ENCODE measurements at places on chromosomes 5 and 9.

DNA sequence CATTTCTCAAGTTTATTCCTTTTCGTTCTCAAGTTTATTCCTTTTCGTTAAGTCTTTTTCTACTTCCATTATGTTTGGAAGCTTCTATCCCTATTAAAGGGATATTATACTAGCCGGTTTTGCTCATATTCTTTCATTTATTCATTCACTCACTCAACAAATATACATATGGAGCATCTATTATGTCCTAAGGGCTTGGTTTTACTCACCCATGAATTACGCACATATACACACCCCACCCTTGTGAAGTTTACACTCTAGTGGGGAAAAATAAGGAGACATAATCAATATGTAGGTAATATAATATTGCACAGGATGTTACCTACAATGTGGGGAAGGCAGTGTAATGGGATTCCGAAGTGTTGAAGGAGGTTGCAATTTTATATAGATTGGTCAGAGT lies 90.5 kb downstream of the ACTL7B start:
- DNase-seq = no peak

DNA sequence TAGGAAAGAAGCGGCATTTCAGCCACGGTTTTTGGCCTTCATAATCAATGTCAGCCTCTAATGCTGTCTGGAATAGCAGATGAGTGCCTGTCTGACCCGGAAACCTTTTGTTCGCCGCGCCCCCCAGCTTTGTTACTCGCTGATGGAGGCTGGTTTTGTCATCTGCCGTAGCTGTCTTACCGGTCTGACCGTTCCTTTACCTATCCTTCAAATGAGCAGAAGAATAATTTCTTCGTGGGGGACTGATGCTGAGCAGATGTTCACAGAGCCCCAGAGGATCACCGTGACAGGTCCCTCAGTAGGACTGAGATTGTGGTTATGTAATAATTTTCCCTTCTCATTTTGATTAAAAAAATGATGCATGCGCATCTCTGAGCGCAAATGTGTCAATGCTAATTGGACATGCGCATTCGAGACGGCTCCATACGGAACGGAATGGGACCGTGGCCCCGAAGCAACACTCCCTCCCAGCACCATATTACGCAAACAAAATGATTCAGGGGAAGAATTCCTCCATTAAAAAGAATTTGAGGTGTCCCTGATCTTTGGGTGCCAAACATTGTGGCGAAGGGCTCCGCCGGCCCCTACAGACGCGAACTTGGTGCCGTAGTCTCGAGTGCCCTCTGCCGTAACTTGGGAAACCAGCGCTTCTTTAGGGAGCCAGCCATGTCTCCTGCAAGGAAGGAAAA lies 27.6 kb downstream of the TLX3 start:
- no peak for DNase-seq

DNA sequence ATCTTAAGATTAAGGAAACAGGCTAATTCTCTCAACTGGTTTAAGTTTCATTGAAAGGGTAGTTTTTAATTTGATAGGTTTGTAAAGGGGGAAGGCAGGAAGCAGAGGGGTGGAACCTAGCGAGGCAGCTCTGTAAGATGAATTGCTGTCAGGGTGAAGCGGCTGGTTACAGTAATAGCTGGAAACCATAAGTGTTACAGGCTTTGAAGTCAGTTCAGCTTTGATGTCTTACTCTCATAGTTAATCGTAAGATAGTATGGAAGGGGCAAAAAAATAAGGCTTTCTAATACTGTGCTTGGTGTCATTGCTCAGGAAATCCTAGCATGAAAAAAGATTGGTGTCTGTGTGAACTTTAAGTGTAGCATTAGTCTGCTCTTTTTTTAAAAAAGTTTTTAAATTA lies 20.3 kb downstream of the POU5F2 start:
- no peak for DNase-seq

DNA sequence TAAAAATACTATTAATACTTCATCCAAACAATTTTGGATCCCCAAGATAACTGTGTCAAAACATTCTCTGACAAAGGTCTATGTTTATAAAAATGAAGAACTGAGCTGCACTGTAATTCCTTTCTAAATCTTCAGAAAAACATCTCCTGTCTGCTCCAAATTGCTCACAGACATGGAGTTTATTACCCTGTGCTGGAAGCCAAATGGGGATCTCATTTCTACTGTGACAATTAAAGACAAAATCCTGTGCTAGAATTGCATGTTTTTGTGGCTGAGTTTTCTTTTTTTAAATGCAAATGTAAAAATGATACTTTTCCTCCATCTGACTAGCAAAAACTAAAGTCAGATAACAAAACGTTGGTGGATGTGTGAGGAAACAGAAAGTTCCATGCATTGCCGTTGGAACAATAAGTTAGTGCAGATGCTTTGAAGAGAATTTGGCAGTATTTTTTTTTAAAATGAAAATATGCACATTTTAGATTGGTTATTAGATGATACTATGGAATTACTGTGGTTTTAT lies 93.5 kb downstream of the GNA14 start:
- no peak for DNase-seq

DNA sequence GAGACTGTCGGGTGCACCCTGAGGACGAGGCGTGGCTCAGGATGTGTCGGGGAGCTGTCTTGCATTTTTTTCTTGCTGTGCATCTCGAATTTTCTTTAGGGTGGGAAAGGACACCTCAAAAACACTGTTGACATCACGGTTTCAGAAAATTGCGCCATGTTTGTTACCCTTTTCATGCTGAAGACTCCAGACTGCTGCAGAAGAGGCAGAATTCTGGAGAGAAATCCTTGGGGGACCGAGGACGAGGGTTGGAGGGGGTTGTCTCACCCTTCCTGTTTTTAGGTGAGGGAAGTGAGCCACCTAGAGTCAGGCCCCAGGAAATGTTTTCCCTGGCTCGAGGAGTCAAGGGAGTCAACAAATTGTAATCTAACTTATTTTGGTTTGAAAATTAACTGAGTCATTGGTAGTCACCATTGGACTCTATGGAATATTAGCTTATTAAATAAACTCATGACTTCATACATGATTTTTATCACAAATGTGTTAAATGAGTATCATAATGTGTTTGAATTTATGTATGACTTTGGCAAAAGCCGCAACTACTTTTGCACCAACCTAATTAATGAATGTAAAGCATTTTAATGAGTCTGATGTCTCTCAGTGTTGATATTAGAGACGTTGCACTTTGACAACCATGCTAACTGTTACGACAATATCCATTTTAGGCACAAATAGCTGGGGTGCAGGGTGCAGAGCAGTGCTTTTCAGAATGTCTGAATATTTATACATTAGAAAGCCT lies 724 bp upstream of the LYSMD3 start:
- DNase-seq = peak; percentile 85

DNA sequence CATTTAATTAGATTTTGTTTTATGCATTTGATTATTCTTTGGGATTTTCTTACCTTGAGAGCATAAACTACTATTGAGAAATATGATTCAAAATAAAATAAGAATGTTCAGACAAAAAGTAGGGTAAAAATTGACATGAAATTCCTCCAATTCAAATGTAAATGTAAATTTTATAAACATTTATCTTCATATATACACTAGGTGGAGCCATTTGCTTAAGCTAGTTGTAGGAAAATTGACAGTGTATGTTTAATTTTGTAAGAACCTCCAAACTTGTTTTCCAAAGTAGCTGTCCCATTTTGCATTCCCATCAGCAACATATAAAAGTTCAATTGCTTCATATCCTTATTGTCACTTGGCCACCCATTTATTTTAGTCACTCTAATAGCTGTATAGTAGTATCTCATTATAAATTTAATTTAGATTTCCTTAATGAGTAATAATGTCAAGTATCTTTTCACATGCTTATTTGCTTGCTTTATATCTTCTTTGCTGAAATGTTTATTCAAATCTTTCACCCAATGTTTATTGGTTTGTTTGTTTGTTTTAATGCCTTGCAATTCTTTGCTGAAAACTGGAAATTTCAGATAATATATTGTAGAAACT lies 37.6 kb upstream of the SLCO6A1 start:
- peak; percentile 22 for DNase-seq

GRCh38 chr9:129199044-129199435 lies 21.0 kb upstream of the IER5L start:
- no peak for DNase-seq

GRCh38 chr9:8705861-8706260 lies 906.3 kb upstream of the DMAC1 start:
- DNase-seq = no peak

GRCh38 chr5:173778152-173778782 lies 109.9 kb upstream of the CPEB4 start:
- no peak for DNase-seq

DNA sequence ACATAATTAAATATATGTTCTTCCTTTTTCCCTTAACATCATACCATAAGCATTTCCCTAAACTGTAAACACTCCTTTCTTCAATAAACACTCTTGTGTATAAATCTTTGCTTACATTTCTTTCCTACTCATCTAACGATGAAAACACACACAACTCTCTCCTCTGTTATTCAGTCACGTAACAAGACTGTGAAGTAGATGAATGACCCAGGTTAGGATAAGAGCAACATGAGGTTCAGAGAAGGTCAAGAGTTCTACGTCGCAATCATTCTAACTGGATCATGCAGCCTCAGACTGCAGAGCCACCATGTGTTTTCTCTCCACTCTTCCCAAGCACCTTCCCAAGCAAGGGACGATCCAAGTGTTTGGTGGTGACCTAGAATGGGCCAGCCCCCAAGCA lies 70.5 kb upstream of the SPTLC1 start:
- no peak for DNase-seq

GRCh38 chr5:160539431-160539830 lies 117.8 kb downstream of the PTTG1 start:
- DNase-seq = no peak
